ENCODE measurements at places on chromosomes 5 and 9.
A peak's percentile ranks its signal among the peaks of the same experiment; 100 is the strongest.

- no peak for DNase-seq
Observed at GRCh38 chr5:107476783-107477182, 194.0 kb downstream of the EFNA5 start.

GRCh38 chr9:90504486-90504885, 138.1 kb downstream of the DIRAS2 start:
- DNase-seq = no peak

DNA sequence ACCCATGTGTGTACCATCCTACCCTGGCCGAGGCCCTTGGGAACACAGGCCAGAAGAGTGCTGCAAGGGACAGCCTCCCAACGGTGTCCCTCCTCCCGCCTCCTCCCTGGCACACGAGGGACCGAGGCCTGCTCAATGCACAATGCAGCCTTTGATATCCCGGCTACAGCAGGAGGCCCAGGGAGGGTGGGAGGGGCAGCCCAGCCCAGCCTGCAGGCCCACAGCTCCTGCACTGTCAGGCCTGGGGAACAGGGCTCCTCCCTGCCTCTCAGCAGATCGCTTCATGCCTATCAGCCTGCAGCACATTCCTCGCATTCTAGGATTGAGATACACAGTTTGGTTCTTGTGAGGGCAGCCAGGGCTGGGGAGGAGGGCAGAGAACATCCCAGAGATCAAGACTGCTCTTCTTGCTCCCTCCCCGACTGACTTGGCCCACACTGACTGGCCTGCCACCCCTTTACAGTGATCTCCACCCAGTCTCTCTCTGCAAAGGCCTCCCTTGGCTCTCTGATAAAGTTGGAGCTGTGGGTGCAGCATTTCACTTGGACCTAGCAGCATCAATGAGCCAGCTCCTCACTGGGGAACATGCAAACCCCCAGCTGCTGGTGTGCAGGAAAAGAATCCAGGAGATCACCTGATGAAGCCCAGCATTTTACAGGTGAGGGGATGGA, at the start of gene SH3TC2:
Gene SH3TC2, minus strand, starts transcription at position 46 of the 671 bp plus-strand sequence. Its CDS starts 40 bp downstream, at position 6.
- DNase-seq = peak; percentile 85

DNA sequence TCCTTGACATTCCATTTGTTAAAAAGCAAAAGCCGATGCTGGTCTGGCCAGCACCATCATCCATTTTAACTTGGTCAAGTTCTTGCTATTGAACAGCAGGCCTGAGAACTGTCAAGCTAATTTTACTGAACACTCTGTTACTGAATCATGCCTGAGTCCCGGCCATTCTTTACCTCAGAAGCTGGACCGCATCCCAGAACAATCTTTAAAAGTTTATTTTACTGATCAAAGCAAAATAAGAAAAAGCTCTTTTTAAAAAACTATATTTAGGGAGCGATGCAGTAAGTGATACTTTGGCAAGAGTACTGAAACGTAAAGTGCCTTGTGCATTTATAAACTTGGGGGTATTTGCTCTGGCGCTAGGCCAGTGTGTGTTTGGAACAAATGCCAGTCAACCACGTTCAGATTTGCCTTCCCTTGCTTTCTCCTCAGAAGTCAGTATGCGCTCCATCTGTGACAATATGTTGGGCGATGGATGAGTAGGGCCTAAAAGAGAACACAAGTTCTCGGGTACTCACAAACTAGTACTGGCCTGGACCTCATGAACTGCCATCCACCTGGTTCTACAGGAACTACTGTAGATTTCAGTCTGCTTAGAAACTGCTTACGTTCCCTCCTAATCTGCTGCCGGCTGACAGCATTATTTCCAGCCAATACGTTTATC, 161.9 kb downstream of the MAPKAP1 start:
- DNase-seq = no peak

DNA sequence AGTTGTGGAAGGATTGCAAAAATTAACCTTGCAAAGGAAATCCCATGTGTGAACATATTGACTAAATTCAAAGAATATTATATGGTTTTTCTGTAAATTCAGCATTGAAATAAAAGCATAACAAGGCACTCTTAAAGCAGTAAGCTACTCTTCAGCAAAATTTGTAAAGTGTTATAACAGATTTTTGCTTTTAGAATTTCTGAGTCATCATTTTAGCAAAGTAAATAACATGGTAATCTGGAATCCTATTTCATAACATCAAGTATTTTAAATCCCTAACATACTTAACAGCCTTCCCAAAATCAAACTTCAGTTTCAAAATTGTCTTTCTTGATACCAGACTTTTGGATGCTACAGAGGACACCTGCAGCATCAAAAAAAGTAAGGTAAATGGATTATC, 436.0 kb upstream of the CDH9 start:
- no peak for DNase-seq

- DNase-seq = no peak
Observed at GRCh38 chr5:3531320-3531986, 64.2 kb upstream of the IRX1 start.
